ENCODE measurements at places on chromosomes 3 and 15.

DNA sequence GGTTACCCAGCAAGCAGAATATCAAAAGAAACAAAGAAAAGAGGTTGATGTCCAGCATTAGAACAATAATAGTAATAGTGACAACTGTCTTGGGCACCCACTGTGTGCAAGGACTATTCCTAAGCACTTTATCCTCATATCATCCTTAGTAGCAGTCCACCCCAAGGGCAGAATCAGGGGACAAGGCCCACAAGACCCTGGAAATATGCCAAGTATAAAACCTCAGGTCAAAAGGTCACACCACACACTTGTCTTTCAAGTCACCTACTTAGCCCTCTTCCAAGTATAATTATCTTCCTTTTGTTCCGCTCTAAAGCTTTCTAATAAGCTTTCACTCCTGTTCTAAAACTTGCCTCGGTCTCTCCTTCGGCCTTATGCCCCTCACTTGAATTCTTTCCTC is 124.0 kb upstream of the STT3B start:
- no peak for DNase-seq

DNA sequence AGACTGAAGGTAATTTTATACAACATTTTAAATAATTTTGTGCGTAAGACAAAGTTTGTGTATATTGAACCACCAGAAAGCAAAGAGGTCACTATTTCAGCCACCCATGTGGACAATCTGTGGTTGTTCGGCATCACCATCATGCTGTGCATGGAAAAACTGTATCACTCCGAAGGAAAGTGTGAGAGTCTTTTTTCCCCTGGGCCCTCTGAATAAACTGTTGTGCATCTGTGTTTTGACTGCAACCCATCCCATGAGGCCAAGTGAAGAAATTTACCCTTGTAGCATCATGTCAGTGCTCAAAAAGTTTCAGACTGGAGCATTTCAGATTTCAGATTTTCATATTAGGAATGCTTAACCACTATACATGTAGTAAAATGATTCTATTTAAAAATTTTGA is 85.3 kb downstream of the IMPG2 start:
- no peak for DNase-seq

DNA sequence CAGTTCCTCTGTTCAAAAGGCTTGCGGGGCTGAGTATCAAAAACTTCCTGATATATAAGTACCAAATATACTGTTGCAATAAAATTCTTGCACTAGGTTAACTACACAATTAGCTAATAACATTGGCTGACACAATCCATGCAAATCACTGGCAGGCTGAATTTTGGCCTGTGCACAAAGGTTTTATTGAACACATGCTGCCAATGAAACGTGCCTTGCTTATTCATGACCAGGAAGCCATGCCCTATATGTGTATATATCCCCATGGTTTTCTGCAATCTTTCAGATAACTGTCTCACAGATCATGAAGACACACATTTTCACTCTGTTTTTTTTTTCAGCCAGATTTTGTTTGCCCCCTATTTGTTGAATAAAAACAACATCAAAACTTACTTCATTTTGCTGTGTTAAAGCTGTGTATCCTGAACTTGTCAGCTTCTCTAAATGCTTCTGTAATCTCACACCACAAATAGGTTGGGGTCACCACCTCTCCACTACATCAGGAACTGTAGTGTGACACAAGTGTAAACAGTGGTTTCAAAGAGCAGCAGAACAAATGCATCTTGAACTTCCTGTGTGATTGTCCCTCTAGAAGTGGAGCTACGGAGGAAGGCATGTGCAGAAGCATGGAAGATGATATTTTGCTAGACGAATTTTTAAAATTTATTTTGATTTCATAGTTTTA is 920.7 kb upstream of the NR2F2 start:
- DNase-seq, result no peak

- peak; percentile 58 for DNase-seq
These were observed 17.3 kb downstream of the C3orf18 start for GRCh38 chr3:50550079-50550736.

- DNase-seq, result no peak
These were observed 72.9 kb downstream of the RPL39L start for GRCh38 chr3:187066228-187066995.

GRCh38 chr3:133248389-133248788 is 151.5 kb upstream of the BFSP2 start:
- no peak for DNase-seq

All from stimulated activated CD4-positive, alpha-beta T cell treated with anti-CD3 and anti-CD28 coated beads, Interleukin-12 subunit alpha, Interleukin-12 subunit beta, amount 100 ng/mL, for 48 hours (primary cell).